ENCODE measurements at places on chromosomes 1 and 21.

- no peak for DNase-seq
These were observed 195.3 kb upstream of the APP start for GRCh38 chr21:26365849-26366248.

GRCh38 chr1:175219774-175220173 is 27.2 kb upstream of the KIAA0040 start:
- DNase-seq: no peak

- DNase-seq: peak; percentile 85
These were observed 14.5 kb upstream of the CPT2 start for GRCh38 chr1:53182111-53182593.

- no peak for DNase-seq
These were observed 3.5 kb upstream of the PIGV start for GRCh38 chr1:26784023-26784871.

GRCh38 chr1:31372051-31372450 is 825 bp downstream of the FABP3 start:
- DNase-seq: no peak

GRCh38 chr1:26938004-26938658 is 16.6 kb downstream of the NUDC start:
- no peak for DNase-seq

- DNase-seq: no peak
These were observed 67.4 kb downstream of the ST6GALNAC3 start for GRCh38 chr1:76141929-76142328.

DNA sequence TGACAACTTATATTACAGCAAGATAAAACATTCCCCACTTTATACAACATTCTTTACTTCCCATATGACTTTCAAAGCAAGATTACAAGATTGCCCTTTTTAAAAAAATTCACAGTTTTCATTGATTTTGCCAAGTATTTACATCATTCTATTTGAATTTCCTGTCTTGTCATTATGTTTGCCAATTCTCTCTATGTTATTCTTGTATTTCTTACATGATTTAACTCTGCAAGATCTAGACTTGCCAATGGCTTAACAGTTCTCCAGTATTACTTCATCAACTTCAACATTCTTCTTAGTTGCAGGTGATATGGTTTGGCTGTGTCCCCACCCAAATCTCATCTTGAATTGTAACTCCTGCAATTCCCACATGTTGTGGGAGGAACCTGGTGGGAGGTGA is 31.6 kb downstream of the FMO4 start:
- no peak for DNase-seq

DNA sequence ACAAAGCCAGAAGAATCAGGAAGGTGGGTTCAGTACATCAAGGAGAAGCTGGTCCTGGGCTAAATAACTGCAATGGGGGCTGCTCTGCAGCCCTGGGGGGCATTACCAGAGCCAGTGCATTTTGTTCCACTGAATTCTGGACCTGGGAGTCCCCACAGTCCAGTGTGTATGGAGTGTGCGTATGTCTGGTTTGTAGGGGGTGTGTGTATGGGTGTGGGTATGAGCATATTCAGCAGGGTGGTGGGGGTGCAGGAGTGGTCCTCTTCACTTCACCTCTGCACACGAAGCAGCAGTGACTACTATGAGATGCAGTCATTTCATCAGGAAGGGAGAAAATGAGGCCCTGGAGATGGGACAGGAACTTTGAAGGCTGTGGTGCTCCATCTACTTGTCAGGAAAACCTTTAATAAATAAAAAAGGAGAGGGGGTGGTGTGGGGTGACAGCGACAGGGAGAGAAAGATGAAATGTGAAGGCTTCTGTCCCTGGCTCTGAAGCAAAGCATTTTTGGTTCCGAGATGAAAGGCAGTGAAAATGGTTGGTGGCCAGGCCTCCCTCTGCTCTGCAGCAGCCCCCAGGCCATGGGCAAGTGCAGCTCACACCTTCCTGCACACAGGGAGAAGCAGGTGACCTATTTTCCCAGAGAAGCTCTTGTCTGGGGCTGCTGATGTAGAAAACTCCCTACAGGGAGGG is 121.5 kb upstream of the CACHD1 start:
- DNase-seq: no peak

- DNase-seq: no peak
These were observed 93.9 kb upstream of the ADGRL4 start for GRCh38 chr1:79100385-79100784.

GRCh38 chr1:153849487-153850185 is 73.1 kb downstream of the GATAD2B start:
- no peak for DNase-seq

GRCh38 chr1:208024406-208024805 is 113.5 kb upstream of the CD34 start:
- DNase-seq: no peak

DNA sequence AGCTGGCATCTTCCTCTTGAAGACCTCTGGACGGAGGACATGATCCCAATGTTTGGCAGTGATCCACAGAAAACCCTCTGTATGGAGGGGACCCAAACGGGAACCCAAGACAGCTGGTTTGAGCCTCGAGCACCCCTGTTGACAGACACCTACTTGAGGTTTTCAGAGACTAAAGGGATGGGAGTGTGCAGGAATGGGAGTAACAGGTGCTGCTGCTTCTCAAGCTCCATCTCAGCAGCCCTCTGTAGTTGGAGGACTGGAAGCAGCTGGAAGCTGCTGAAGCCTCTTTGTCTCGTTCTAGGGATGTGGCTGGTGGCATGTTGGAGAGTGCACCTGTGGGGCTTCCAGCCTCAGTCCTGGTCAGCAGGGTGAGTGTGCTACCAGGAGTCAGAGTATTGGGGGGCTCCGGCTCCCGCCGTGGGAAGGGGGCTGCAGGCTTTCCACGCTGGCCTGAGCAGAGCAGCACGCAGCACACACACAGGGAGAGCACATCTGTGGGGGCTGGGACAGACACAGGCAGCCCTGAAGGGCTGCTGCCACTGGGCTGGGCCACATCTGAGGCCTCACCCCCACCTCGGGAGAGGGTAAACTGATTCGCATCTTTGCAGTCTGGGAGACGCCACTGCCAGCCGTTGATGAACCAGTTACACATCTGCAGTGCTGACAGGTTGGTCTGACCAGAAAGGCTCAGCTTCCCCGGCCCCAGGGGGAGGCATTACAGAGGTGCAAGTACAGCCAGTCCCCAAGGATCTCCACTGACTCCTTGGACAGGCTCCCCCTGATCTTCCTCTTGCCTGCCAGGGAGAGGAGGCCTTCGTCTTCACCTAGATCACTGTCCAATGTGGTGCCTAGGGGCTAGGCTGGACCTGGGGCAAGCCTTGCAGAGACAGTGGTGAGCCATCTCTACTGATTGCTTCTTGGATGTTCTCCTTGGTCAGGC is 56.6 kb downstream of the ADSS2 start:
- DNase-seq: no peak

GRCh38 chr1:203447151-203447550 is 28.5 kb upstream of the PRELP start:
- no peak for DNase-seq

GRCh38 chr1:208058756-208059155 is 147.8 kb upstream of the CD34 start:
- no peak for DNase-seq

- no peak for DNase-seq
These were observed 18.3 kb downstream of the SYNC start for GRCh38 chr1:32684167-32684811.

DNA sequence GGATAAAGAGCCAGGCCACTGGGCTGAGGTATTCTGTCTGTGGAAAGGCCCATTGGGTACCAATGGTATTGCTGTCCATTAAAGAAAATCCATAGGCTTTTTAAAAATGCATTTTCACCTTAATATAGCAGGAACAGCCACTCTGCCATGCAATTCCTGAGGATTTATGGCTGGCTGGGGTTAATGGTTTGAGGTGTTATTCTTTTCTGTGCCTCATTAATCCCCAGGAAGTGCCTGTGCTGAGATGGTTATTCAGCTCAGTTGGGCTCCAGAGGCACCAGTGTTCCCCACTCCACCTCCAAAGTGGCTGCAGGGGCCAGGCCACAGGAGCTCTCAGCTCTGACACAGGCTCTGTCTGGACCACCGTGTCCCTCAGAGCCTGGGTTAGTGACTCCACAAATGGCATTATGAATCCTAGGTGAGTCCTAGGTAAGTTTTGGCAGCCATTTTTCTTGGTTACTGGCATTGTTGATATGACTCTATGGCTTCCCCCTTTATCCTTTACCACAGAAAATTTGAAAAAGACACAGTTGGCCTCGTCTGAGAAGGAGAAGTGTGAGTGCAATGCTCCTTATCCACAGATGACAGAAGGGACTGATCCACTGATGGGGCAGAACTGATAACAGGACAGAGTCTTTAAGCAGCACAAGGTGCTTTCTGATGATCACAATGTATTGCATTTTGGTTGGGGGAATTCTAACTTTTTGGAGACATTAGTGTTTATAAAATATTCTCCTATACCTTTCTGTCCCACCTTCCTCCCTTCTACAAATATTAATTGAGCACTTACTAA is 2.2 kb upstream of the PAPPA2 start:
- no peak for DNase-seq

GRCh38 chr1:243179720-243180119 is 75.4 kb downstream of the CEP170 start:
- no peak for DNase-seq

DNA sequence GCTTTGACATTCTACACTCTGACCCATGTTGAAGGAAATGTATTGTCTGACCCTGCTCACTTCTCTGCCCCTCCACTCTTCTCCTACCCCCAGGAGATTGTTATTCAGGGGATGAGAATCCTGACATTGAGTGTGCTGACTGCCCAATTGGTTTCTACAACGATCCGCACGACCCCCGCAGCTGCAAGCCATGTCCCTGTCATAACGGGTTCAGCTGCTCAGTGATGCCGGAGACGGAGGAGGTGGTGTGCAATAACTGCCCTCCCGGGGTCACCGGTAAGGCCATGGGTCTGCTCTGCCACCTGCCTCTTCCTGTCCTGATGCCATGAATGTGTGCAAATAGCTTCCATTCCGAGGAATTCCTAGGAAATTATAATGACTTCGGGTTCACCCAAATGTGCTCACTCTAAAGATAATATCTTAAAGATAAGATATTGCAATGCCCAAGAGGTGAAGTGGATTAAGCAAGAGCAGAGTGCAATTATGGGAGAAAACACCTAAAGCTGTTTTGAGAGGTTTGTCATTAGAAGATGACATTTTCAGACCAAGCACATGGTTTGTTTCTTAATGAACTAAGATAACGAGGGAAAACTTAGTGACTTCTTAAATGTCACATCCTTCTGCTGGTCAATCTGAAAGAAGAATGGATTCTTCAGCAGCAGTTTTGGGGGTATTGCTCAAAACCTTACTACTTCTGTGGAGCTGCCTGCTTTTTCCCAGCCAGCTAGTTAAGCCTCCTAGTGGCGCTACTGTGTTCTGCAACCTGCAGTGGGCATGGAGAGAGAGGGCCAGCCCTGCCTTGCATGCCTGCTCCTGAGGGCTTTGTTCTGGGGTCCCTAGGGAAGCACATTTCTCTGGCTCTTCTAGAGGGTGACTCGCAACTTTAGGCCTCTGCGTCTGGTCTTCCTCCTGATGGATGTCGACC is 41.6 kb downstream of the LAMC2 start:
- peak; percentile 36 for DNase-seq

GRCh38 chr1:3669971-3670431 is 17.7 kb downstream of the TP73 start:
- no peak for DNase-seq

GRCh38 chr21:17660452-17660851 is 47.8 kb upstream of the BTG3 start:
- DNase-seq: no peak

DNA sequence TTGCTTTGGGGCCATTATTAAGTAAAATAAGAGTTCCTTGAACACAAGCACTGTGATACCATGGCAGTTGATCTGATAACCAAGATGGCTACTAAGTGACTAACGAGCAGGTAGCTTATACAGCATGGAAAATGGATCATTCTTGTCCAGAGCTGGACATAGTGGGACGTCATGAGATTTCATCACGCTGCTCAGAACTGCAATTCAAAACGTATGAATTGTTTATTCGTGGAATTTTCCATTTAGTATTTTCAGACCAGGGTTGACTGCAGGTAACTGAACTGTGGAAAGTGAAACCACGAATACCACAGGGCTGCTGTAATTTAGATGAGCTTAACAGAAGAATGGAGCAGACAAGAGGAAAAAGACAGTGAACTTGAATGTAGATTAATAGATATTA is 38.9 kb downstream of the CCDC18 start:
- no peak for DNase-seq

DNA sequence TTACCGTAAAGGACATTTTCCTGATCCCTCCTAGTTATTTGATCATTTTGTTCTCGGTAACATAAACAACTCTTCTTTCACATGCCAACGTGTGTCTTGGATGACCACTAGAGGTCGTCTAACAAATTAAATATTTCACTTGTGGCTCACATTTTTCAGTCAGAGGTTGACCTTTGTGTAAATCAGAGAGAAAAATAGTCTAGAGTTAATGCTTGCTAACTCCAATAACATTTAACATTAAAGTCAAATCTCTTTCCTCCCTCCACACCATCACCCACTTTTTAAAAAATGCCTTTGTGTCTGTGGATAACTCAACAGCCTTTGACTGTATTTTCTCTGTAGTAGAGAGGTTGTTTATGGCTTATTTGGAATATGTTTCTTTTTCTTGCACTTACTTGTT is 220.5 kb upstream of the B3GALT2 start:
- DNase-seq: no peak

DNA sequence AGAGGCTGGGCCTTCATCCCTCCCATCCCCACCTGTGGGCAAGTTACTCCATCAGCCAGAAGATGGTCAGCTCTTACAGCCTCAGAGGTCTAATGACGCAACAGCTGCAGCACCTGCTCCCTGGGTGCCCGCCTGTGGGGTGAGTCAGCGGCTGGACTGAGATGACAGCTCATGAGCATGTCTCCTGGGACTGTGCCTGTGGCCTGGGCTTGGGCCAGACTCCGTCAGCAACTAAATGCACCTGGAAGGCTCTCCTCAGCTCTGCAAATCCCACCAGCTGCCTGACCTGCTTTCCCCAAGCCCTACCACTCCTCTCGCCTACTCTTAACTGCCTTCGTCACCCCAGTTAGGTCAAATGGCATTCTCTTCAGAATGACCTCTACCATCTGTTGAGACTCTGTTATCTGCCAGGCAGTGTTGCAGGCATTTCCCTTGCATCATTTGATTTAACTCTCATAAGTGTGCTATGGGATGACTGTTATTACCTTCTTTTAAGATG is 47.7 kb downstream of the ETS2 start:
- no peak for DNase-seq

GRCh38 chr1:53685272-53686051 is 53.5 kb downstream of the GLIS1 start:
- no peak for DNase-seq

DNA sequence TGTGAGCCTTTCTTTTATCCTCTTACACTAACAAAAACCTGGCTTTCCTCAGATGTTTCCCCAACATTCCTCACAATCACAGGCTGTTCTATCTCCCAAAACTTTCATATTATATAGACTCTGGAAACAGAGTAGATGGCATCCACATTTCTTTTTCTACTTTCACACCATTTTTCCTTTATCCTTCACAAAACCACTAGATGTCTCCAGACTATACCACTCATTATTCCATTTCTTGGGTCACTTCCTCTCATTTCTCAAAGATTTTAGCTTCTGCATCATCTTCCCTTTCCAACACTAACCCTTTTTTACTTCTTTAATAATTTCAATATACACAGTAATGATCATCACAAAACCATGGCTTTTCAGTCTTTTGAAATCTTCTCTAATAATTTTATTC is 286.0 kb upstream of the DEPDC1 start:
- no peak for DNase-seq
